Left lung (tissue), 14 donors: ENCODE measurements at places on chromosomes 11 and 22. TPM values are rescaled to one million over a fixed set of nuclear protein-coding genes. Genes with fewer than 3 reads are reported as not detected.

GRCh38 chr22:30541961-30542810, 4.4 kb downstream of the SEC14L6 start:
- no peak for DNase-seq

GRCh38 chr22:26735019-26735409, 77.6 kb downstream of the MIAT start:
- DNase-seq = no peak

DNA sequence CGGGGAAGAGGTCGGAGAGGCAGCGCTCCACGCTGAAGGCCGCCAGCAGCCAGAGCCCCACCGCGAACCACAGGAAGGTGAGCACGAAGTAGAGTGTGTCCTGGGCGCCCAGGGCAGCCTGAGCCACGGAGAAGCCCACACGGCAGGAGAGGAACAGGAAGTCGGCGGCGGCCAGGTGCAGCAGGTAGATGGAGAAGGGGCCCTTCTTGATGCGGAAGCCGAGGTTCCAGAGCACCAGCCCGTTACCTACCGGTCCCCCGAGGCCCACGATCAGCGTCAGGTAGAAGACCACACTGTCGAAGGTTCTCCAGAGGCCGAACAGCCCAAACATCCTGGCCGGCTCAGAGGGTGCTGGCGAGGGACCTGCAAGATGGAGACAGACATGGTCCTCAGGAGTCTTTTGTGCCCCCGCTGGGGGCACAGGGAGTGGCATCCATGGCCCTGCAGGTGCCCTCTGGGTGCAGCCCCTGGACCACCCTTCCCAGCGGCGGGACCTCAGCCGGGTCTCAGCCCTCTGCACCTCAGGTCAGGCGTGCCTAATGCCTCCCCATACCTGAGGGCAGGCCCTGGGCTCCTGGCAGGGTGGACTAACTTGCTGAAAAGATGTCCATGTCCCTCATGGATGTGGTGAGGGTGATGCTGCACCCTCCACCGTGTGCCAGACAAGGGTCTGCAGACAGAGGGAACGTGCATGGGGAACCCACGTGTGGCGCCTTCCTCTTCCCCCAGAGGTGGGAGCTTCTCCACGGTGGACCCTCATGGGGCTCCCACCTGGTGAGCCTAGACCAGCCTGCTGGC, at the start of gene MRGPRG:
Gene MRGPRG, minus strand, starts transcription at position 331 of the 798 bp plus-strand sequence. Its CDS starts 0 bp downstream, at position 331.
- DNase-seq = no peak

Gene C11orf52
- polyA plus RNA-seq = 9.5 TPM
